ENCODE measurements at places on chromosomes 6 and 20.

DNA sequence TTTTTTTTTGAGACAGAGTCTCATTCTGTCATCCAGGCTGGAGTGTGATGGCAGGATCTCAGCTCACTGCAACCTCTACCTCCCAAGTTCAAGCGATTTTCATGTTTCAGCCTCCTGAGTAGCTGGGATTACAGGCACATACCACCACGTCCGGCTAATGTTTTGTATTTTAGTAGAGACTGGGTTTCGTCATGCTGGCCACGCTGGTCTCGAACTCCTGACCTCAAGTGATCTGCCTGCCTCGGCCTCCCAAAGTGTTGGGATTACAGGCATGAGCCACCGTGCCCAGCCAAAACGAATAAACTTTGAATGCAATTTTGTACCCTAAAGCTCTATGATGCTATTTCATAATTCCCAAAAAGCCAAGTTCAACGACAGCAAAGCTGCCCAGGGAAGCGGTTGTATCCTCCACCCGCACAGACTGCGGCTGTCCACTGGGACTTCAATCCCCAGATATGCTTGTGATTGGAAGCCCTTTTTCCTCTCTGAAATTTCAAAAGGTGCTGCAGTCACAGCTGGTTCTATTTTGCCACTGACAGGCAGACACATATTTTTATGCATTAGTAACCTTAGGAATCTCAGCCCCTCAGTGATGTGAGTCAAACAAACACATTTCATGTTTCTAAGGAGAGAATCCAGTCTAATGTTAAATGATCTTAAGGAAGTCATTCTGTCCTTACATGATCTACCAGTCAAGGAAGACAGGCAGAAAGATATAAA lies 8.7 kb upstream of the RAMACL start:
- peak; percentile 69 for DNase-seq

GRCh38 chr6:63636518-63637021 lies 968 bp downstream of the PHF3 start:
- no peak for DNase-seq

GRCh38 chr6:35203680-35204079 lies 10.1 kb upstream of the SCUBE3 start:
- no peak for DNase-seq

DNA sequence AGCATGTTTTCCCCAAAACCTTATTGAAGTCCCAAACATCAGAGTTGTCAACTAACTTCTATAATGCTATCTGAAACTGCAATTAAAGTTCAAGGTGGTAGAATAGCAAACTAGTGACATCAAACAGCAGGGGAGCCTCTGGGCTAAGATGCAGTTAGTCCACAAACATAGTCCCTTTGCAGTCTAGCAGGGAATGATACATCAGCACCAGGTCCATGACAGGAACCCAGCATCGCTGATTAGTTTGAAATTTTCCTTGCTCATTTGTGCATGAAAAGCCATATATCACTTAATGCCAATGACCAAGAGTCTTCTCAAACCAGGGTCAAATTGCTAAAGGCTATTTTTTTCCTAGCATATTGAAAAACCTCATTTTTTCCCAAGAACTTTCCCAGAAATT lies 145.3 kb downstream of the HIVEP2 start:
- DNase-seq, result no peak

- DNase-seq, result no peak
Observed at GRCh38 chr20:14721926-14722452, 384.6 kb upstream of the FLRT3 start.

DNA sequence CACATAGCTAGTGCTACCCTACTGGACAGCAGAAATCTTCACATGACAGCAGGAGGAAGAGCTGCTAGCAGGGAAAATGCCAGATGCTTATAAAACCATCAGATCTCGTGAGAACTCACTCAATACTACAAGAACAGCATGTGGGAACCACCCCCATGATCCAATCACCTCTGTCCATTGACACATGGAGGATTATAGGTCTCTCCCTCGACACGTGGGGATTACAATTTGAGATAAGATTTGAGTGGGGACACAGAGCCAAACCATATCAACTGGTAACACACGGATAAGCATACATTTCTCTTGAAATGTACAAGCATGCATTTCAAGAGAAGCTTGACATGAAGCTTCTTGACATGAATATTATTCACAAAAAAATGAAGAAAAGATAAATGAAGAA lies 64.1 kb downstream of the MMS22L start:
- no peak for DNase-seq

- no peak for DNase-seq
Observed at GRCh38 chr6:35341557-35341956, 801 bp upstream of the PPARD start.

DNA sequence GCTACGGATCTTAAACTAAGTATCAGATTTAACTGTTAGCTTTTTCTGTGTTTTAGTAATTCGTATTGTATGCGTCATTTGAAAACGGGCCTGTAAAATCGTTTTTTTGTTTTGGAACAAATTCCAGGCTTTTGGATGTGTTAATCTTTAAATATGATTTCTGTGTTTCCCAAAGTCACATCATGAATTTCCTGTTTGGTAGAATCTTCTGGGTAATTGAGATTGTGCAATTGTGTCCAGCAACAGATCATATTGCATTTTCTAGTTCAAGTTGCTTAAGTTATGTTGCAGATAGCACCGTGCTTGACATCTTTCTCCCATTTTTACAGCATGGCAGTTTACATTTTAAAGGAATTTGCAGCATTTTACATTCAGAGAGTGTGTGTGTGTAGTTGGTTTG lies 1.9 kb downstream of the MAPK14 start:
- DNase-seq, result peak; percentile 51

DNA sequence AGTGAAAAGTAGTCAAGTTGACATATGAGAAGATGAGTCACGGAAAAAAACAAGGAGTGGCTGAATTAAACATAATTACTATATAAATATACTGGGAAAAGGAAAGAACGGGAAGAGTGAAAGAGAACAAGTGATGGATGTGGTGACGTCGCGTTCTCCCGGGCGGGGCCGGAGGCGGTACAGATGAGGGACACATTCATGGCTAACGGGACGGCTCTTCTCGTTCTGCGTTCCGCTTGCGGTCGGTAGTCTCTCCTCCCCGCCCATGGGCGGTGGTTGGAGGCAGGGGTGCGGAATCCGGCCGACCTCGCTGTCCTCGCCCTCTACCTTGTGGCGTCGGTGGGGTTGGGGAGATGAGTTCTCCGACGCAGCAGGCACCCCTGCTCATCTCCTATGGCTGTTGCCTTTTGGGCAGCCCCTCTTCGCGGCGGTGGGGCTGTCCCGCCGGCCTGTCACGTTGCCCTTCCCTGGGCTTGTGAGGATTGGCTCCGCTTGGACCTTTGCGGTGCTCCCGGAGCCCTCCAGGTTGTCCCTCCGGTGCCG lies 22.5 kb downstream of the HLA-G start:
- no peak for DNase-seq

- DNase-seq, result no peak
Observed at GRCh38 chr20:21498195-21498594, 15.7 kb downstream of the NKX2-2 start.

GRCh38 chr6:84017709-84018452 lies 15.7 kb upstream of the MRAP2 start:
- no peak for DNase-seq

- DNase-seq, result no peak
Observed at GRCh38 chr20:24953621-24954133, 4.6 kb downstream of the CST7 start.

DNA sequence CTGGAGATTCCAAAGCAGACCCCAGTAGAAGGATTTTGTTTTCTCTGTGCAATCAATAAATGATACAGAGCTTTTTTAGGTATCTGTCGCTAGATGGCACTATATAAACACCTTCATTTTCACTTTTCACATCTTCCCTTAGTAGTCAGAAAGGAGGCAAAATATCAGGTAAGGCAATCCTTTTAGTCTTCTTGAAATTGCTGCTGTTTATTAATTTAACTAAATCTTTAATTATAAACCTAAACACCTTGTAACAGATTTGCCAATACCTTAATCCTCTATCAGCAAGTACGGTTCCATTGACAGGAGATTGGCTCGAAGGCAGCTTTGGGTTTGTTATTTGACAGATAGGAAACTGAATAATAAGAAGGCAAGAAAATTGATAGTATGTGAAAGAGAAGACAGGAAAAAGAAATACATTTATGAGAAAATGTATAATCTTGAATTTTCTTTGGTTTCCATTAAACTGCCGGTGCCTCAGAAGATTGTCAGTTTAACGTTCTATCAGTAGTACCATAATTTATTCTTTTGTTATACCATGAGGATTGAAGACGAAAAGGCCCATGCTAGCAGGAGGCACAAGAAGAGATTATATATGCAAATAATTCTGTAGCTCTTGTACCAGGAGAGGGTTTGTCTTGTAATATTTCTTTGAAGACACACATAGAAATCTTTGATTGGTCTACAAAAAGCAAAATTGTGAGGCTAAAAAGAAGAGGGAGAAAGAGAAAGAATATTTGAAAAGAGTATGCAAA lies 23.5 kb upstream of the IBTK start:
- peak; percentile 12 for DNase-seq

DNA sequence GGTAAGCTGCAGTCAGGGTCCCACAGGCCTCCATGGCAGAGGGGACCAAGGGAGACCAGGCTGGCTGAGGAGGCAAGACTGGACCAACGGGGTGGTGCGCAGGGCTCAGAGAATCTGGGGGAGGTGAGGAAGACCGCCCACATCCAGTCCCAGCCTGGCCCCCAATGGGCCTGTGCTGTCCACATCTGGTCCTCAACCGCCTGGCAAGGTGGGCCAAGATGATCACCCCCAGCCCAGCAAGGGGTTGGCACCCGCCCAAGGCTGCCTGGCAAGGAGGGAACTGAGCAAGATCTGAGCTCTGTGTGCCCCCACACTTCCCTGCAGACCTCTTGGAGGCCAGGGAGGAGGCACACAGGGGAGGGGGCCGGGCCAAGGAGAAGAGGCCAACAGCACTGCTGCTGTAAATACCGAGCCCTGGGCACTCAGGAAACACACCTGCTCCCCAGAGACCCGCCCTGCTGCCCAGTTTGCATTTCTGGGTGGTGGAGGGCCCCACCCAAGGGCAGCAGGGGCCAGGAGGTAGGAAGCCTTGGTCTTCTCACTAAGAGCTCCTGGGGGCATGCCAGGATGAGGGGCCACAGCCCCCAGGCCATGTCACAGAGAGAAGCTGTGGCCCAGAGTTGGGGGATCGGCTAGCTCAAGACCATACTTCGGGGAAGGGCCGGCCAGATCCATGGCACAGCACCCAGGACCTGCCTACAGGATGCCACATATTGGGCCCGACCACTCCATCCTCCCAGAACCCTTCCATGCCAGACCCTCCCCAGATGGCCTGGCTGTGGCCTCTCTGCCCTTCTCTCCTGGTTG lies 109.6 kb downstream of the ASXL1 start:
- DNase-seq, result no peak

DNA sequence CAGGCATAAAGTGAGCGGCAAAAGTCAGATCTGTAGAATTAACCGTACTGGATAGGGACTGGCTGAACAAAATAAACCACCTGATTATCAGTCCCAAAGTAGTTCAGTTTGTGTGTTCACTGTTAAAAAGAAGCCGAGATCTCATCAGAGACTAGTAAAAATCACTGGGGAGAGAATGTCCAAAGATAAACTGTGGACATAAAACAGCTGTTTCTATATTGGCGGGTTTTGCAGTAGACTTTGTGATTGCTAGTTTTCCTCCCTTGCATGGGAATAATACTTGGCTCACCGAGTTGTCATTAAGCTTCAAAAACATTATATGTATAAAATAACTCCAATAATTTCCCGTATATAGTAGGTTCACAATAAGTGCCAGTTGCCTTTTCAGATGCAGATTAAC lies 114.2 kb upstream of the ID4 start:
- no peak for DNase-seq

- no peak for DNase-seq
Observed at GRCh38 chr6:47276377-47276776, 33.3 kb downstream of the TNFRSF21 start.

- DNase-seq, result no peak
Observed at GRCh38 chr6:8139451-8139850, 37.1 kb upstream of the EEF1E1 start.

DNA sequence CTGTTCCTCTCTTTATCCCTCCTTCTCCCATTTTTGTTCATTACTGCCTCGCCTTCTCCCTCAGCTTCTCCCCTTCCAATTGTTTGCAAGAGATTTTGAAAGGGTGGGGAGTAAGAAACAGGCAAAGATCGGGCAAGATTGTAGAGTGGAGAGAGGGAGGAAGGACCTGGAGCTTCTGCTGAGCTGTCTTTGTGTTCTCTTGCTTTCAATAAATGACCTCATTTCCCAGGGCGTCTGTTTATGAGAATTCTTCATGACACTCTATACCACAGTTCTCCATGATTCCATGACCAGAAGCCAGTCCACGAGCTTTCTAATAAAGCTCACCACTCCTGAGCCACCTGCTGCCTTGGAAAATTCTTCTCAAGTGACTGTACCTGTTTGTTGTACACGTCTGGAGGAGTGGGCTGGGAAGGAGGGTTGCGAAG lies 50.0 kb upstream of the PLEKHG1 start:
- no peak for DNase-seq

- DNase-seq, result no peak
Observed at GRCh38 chr6:134299236-134299635, 18.7 kb downstream of the SGK1 start.

GRCh38 chr6:4698901-4699659 lies 77.1 kb upstream of the CDYL start:
- DNase-seq, result no peak

DNA sequence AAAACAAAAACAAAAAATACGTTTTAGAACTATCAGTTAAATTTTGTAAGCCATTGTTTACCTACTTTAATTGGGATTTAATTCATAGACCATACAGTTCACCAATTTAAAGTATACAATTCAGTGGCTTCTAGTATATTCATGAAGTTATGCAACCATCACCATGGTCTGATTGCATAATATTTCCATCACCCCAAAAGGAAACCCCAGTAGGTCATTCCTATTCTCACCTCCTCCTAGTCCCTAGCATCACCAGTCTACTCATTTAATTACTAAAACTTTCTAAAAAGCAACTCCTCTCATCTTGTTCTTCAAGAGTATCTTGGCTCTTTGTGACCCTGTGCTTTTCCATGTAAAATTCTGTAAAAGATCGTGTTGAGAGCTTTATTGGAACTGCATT lies 60.2 kb downstream of the ASXL1 start:
- no peak for DNase-seq

DNA sequence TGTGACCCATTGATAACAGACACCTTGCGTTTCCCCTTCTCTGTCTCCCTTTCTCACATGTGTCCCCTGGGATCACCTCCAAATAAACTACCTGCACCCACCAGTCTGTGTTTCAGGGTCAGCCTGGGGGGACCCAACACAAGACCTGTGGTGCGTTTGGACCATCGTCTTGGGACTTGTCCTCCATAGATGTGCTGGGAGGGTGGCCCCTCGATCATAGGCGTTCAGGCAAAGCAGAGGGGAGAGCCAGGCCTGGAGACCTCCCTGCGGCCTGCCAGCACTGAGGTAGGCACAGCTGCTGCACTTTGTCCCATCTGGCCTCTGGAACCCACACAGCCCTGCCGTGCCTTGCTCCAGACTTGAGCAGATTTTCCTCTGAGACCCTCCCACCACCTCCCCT lies 18.1 kb downstream of the CST9 start:
- DNase-seq, result no peak

DNA sequence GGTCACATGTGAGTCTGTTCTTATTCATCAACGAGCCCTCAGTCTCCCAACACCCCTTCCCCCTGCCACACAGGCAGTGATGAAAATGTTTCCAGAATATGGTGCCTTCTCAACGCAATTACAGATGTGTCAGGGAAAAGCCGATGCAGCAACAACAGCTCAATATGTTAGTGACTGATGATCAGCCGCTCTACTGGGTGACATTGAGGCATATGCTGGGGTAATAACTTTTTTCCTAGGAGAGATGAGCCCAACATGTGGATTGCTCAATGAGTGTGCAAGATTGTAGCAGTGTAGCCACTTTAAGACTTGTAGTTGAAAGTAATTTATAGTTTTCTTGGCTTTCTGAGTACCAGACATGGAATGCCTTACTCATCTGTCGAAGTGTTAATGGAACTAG lies 49.4 kb downstream of the DTD1 start:
- no peak for DNase-seq

Measured in GM04504 (cell line).